ENCODE measurements at places on chromosomes 1 and 21. TPM values are rescaled to one million over a fixed set of nuclear protein-coding genes. Genes with fewer than 3 reads are reported as not detected.

DNA sequence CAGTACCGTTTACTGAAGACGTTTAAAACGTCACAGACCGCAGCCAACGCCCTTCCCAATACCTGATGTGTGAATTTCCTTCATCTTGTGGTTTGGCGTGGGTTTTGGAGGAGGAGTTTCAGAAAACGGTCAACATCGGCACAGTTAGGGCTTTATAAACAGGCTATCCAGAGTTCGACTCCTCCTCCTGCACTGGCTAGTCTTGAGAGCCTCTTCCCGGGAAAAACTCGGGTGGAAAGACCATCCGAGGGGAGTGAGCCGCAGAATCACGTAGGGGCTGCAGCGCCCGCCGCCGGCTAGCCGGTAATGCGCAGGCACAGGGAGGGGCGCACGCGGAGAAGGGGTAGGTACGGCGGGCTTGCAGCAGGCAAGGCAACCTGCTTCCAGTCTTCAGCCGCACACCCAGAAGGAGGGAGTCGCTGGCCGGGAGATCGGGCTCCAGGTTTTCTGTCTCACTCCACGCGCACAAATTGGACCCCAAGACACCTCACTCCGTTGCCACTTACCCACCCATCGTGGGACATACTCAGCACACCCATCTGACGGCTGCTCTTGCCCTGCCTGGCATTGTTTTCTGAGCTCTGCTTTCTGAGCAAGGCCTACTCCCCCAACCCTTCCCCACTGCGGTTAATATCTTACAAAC, 25.4 kb downstream of the SLC19A2 start:
- no peak overlapping the region for H3K4me3 ChIP-seq
- peaks cover 5% of the 10 kb centered on the region for H3K4me1 ChIP-seq
- peak overlapping the region; percentile 82 for H3K27ac ChIP-seq
- H3K27me3 ChIP-seq = peaks cover 7% of the 10 kb centered on the region
- peaks cover 1% of the 10 kb centered on the region for H3K36me3 ChIP-seq

- H3K36me3 ChIP-seq = no peaks in the 10 kb centered on the region
- no peak for DNase-seq
- H3K4me1 ChIP-seq = no peaks in the 10 kb centered on the region
- no peaks in the 10 kb centered on the region for H3K27me3 ChIP-seq
Observed at GRCh38 chr21:33734818-33735217, 92.5 kb downstream of the ITSN1 start.

DNA sequence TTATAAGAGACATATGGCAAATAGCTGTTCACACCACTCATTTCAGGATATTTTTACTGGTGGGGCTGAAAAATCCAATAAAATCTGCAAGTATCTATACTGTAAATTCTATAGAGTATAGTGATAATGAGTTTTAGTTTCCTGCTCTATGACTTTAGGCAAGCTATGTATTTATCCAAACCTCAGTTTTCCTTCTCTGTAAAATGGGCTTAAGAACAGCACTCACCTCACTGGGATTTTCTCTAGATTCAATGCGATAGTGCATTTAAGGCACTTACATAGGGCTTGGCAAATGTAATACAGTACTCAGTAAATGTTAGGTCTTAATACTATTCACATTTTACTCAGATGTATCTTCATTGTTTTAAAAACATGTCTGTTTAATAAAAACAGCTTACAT, 168.7 kb downstream of the ATG4C start:
- no peaks in the 10 kb centered on the region for H3K36me3 ChIP-seq
- DNase-seq = no peak
- H3K4me1 ChIP-seq = no peaks in the 10 kb centered on the region

BLZF1 gene
- 6.8 TPM for polyA plus RNA-seq

GRCh38 chr1:31688233-31688918, 15.4 kb downstream of the COL16A1 start:
- no peak for DNase-seq
- H3K36me3 ChIP-seq = no peaks in the 10 kb centered on the region
- no peaks in the 10 kb centered on the region for H3K4me1 ChIP-seq
- H3K4me3 ChIP-seq = no peak overlapping the region
- H3K27me3 ChIP-seq = no peaks in the 10 kb centered on the region
- no peak overlapping the region for H3K27ac ChIP-seq

DNA sequence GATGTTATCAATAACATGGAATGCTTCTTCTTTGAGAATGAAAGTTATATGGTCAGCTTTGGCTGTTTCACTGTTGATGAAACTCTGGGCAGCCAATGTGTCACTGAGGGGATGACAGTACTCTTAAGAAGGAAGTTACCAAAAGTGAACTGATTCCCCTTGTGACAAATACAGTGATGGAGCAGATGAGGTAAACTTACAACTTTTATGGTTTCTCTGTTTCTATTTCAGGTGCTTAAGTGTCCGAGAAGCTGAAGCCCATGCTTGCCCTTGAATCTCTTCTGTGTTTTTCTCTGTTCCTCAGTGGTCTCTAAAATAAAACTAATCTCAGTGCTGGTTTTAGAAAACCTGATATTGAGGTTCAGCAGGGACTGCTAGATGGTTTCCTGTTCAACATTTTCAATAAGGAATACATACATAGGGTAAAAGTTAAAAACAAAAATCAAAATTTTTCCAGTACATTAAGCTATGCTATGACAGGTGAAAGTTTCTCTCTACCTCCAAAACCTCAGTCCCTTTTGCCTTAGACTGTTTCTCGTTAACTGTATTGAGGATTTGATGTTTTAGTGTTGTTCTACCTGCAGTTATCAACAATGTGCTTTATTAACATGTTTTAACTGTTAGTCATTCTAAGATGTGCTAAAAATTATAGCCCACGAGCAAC, 454.4 kb upstream of the ADGRL4 start:
- no peak overlapping the region for H3K4me3 ChIP-seq
- no peaks in the 10 kb centered on the region for H3K36me3 ChIP-seq
- no peaks in the 10 kb centered on the region for H3K4me1 ChIP-seq
- no peaks in the 10 kb centered on the region for H3K27me3 ChIP-seq

DNA sequence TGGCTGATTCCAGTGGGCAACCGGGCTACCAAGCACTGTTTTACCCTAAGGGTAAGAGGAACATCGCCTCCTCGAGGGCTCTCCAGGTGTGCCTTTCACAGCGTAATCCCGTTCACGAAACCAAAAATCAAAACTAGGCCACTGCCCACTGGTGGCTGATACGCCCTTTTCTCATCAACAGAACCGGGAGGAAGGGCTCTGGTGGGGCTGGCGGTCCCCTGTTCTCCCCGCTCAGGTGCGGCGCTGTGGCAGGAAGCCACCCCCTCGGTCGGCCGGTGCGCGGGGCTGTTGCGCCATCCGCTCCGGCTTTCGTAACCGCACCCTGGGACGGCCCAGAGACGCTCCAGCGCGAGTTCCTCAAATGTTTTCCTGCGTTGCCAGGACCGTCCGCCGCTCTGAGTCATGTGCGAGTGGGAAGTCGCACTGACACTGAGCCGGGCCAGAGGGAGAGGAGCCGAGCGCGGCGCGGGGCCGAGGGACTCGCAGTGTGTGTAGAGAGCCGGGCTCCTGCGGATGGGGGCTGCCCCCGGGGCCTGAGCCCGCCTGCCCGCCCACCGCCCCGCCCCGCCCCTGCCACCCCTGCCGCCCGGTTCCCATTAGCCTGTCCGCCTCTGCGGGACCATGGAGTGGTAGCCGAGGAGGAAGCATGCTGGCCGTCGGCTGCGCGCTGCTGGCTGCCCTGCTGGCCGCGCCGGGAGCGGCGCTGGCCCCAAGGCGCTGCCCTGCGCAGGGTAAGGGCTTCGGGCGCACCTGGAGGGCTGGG, at the start of gene IL6R:
Gene IL6R, plus strand, starts transcription at position 360 of the 763 bp plus-strand sequence. Its CDS starts 287 bp downstream, at position 647.
- H3K4me1 ChIP-seq = peaks cover 46% of the 10 kb centered on the region
- DNase-seq = peak; percentile 96
- peak within 1 kb of the TSS; percentile 77 for H3K4me3 ChIP-seq

GRCh38 chr1:176096015-176096414, 111.1 kb downstream of the COP1 start:
- no peak overlapping the region for H3K4me3 ChIP-seq
- H3K27me3 ChIP-seq = no peaks in the 10 kb centered on the region
- H3K36me3 ChIP-seq = peaks cover 51% of the 10 kb centered on the region
- DNase-seq = no peak

GRCh38 chr1:112506731-112507130, 2.0 kb upstream of the WNT2B start:
- H3K27me3 ChIP-seq = peaks cover 86% of the 10 kb centered on the region
- H3K27ac ChIP-seq = no peak overlapping the region
- DNase-seq = no peak

GRCh38 chr1:197814306-197814705, 39.0 kb upstream of the DENND1B start:
- H3K27ac ChIP-seq = no peak overlapping the region
- no peak for DNase-seq
- H3K27me3 ChIP-seq = no peaks in the 10 kb centered on the region
- no peak overlapping the region for H3K4me3 ChIP-seq
- no peaks in the 10 kb centered on the region for H3K4me1 ChIP-seq

DNA sequence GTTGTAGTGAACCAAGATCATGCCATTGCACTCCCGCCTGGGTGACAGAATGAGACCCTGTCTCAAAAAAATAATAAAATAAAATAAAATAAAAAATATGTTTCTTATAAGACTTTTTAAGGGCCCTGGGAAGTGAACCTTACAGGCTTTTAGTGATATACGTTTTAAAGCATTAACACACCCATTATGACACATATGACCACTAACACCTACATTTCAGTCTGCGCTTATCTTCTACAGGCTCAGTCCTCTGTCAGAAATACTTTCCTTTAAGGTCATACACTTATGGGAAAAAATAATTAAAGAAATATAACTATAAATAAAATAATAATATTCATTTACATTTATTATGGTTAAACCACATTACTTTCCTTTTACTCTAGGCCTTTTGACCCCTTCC, 21.9 kb downstream of the ADSS2 start:
- H3K36me3 ChIP-seq = peaks cover 23% of the 10 kb centered on the region
- no peak overlapping the region for H3K4me3 ChIP-seq
- no peak for DNase-seq
- H3K27ac ChIP-seq = no peak overlapping the region
- no peaks in the 10 kb centered on the region for H3K4me1 ChIP-seq

GRCh38 chr1:199297887-199298286, 659.0 kb downstream of the PTPRC start:
- H3K27me3 ChIP-seq = no peaks in the 10 kb centered on the region
- no peaks in the 10 kb centered on the region for H3K4me1 ChIP-seq
- no peak overlapping the region for H3K27ac ChIP-seq
- no peaks in the 10 kb centered on the region for H3K36me3 ChIP-seq
- H3K4me3 ChIP-seq = no peak overlapping the region

DNA sequence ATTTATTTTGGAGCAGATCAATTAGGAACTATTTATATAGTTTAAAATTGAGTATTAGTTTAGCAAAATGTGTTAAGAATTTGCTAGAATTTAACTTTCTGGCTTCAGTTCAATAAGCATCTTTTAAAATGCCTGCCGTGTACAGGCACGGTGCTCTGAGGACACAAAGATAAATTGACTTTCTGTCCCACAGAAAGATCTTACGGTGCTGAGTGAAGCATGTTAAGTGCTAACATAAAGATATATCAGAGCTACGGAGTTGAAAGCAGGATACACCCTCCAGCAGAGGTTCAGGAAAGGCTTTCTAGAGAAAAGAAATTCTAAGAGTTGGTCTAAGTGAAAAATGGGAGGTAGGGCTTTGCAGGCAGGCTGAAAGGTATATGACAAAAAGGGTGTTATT, 305.4 kb downstream of the GRIK1 start:
- H3K36me3 ChIP-seq = no peaks in the 10 kb centered on the region
- no peak overlapping the region for H3K27ac ChIP-seq
- H3K4me1 ChIP-seq = peaks cover 7% of the 10 kb centered on the region
- H3K4me3 ChIP-seq = no peak overlapping the region
- DNase-seq = no peak
- no peaks in the 10 kb centered on the region for H3K27me3 ChIP-seq

GRCh38 chr1:11498956-11499594, 20.1 kb downstream of the DISP3 start:
- no peak overlapping the region for H3K4me3 ChIP-seq
- DNase-seq = no peak
- H3K4me1 ChIP-seq = no peaks in the 10 kb centered on the region
- H3K27me3 ChIP-seq = no peaks in the 10 kb centered on the region
- no peaks in the 10 kb centered on the region for H3K36me3 ChIP-seq
- no peak overlapping the region for H3K27ac ChIP-seq

OPTC gene
- not detected for polyA plus RNA-seq

CASQ1 gene
- polyA plus RNA-seq = 0.45 TPM

- no peak for DNase-seq
- H3K27me3 ChIP-seq = no peaks in the 10 kb centered on the region
- no peaks in the 10 kb centered on the region for H3K36me3 ChIP-seq
Observed at GRCh38 chr1:83012950-83013349, 986.0 kb downstream of the TTLL7 start.

DNA sequence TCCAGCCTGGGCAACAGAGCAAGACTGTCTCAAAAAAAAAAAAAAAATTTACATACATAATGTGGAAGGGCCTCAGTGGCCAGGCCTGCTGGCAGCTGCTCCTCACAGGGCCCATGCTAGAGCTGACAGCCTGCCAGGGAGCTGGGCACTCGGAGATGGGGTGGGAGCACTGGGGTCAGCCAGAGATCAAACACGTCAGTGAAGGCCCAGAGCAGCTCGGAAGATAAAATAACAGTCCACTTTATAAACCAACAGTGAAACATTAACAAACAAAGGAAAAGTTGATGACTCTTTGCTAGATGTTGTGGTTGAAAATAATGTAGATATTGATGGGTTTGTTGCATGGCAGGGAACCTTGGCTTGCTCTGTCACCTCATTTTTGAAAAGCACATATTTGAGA, 42.7 kb downstream of the ATP5PF start:
- DNase-seq = no peak
- no peaks in the 10 kb centered on the region for H3K27me3 ChIP-seq
- no peak overlapping the region for H3K27ac ChIP-seq
- no peak overlapping the region for H3K4me3 ChIP-seq
- no peaks in the 10 kb centered on the region for H3K4me1 ChIP-seq

DNA sequence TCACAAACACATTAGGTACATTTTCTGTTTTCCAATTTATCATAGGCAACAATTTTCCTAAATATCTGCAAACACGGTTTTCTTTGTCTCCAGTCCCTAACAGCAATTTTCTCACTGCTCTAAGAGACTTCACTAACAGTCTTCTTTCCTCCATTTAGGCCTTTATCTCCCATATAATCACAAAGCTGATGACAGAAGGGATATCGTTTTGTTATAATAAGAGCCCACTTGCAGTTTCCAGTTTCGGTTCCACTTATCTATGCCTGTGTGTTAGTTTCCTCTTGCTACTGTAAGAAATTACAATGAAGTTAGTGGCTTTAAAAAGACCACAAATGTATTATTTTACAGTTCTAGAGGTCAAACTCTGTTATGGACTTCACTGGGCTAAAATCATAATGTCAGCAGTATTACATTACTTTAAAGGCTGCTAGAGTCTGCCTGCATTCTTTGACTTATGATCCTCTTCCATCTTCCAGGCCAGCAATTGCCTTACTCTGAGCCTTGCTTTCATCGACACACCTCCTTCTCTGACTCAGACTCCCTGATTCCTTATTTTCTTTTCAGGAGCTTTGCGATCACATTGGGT, 549.3 kb downstream of the NCAM2 start:
- no peak for DNase-seq
- H3K36me3 ChIP-seq = no peaks in the 10 kb centered on the region
- H3K27me3 ChIP-seq = no peaks in the 10 kb centered on the region
- no peak overlapping the region for H3K27ac ChIP-seq
- no peaks in the 10 kb centered on the region for H3K4me1 ChIP-seq
